Subcutaneous preadipocyte (primary cell): ENCODE measurements at places on chromosomes 3 and 15. TPM values are rescaled to one million over a fixed set of nuclear protein-coding genes. Genes with fewer than 3 reads are reported as not detected.

Gene MAN2A2
- total RNA-seq, result 6.2 and 11.3 TPM in 2 replicates

Gene HDAC11
- 4.0 and 4.9 TPM in 2 replicates for total RNA-seq

Gene EXD1
- total RNA-seq, result not detected in 2 replicates

Gene GOLGA8B
- total RNA-seq, result 8.8 and 15.8 TPM in 2 replicates

Gene EPHB1
- total RNA-seq, result 0.20 and 0.73 TPM in 2 replicates

Gene AMIGO3
- total RNA-seq, result 0.37 and 1.2 TPM in 2 replicates

Gene SERINC4
- 0.20 TPM in 1 of 2 replicates, not detected in the other for total RNA-seq

Gene PDCD10
- total RNA-seq, result 46.3 and 47.1 TPM in 2 replicates

Gene PCSK6
- total RNA-seq, result 1.8 and 2.9 TPM in 2 replicates

Gene KIF7
- 8.8 and 10.0 TPM in 2 replicates for total RNA-seq

Gene CHRM5
- total RNA-seq, result under 0.01 TPM in 1 of 2 replicates, not detected in the other

Gene TEX55
- total RNA-seq, result not detected in 2 replicates

Gene HAPLN3
- 1.6 and 2.6 TPM in 2 replicates for total RNA-seq

Gene ROBO2
- under 0.01 TPM in 1 of 2 replicates, not detected in the other for total RNA-seq

Gene KCNH8
- not detected in 2 replicates for total RNA-seq
